ENCODE measurements at places on chromosomes 12 and 14. TPM values are rescaled to one million over a fixed set of nuclear protein-coding genes. Genes with fewer than 3 reads are reported as not detected.

Gene PAX9
- 108 TPM for total RNA-seq

Gene IL31
- total RNA-seq, result not detected

Gene ZDHHC22
- not detected for total RNA-seq

Gene COPS7A
- 53.0 TPM for total RNA-seq

Gene NOVA1
- total RNA-seq, result 1.1 TPM

Gene POU6F1
- total RNA-seq, result 2.8 TPM

Gene ACSS3
- total RNA-seq, result 7.4 TPM

Gene NEMF
- 62.5 TPM for total RNA-seq

Gene GLIPR1L1
- total RNA-seq, result not detected

Gene PLCZ1
- not detected for total RNA-seq

Gene SERPINA3
- total RNA-seq, result 3.3 TPM

Gene LALBA
- total RNA-seq, result not detected

Gene MGAT4C
- under 0.01 TPM for total RNA-seq

Gene ANKS1B
- 2.1 TPM for total RNA-seq

Gene SYNDIG1L
- total RNA-seq, result not detected

Gene OR4E2
- not detected for total RNA-seq

Gene PPP1R36
- total RNA-seq, result 1.1 TPM

Gene CARMIL3
- 1.1 TPM for total RNA-seq

Gene CCT2
- total RNA-seq, result 163 TPM

Gene TUNAR
- total RNA-seq, result not detected

Gene NKX2-1
- not detected for total RNA-seq

Gene CELA1
- total RNA-seq, result not detected

Gene GLS2
- total RNA-seq, result 9.7 TPM

Gene NPFF
- total RNA-seq, result not detected

Gene VPS33A
- total RNA-seq, result 13.7 TPM

Gene SALL2
- 5.1 TPM for total RNA-seq

Gene TAS2R42
- not detected for total RNA-seq

Gene CHST11
- total RNA-seq, result 11.6 TPM

Gene CPNE8
- 18.1 TPM for total RNA-seq

Gene PZP
- total RNA-seq, result not detected

Gene PIWIL1
- total RNA-seq, result not detected

Gene ART4
- not detected for total RNA-seq

Measured in esophagus squamous epithelium (tissue), 5 donors.